ENCODE measurements at places on chromosomes 16 and 17.
A peak's percentile ranks its signal among the peaks of the same experiment; 100 is the strongest.

- DNase-seq: no peak
Measured at GRCh38 chr16:57565461-57565860, 23.0 kb downstream of the ADGRG5 start.

GRCh38 chr16:88003316-88003715, 52.1 kb downstream of the BANP start:
- DNase-seq: no peak

DNA sequence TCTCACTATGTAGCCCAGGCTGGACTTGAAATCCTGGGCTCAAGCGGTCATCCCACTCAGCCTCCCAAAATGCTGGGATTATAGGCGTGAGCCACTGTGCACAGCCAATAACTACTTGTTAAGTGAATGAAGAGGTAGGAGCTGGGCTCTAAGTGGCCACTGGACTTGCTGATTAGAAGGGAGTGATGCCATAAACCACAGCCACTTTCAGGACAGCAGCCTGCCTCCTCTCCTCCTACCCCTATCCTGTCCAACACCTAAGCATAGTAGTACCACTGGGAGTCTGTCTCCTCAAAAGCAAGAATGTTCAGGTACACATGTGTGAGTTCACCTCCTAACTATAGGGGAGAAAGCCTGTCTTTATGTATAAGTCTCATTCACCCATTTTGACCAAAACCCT, 12.2 kb upstream of the COG7 start:
- no peak for DNase-seq

DNA sequence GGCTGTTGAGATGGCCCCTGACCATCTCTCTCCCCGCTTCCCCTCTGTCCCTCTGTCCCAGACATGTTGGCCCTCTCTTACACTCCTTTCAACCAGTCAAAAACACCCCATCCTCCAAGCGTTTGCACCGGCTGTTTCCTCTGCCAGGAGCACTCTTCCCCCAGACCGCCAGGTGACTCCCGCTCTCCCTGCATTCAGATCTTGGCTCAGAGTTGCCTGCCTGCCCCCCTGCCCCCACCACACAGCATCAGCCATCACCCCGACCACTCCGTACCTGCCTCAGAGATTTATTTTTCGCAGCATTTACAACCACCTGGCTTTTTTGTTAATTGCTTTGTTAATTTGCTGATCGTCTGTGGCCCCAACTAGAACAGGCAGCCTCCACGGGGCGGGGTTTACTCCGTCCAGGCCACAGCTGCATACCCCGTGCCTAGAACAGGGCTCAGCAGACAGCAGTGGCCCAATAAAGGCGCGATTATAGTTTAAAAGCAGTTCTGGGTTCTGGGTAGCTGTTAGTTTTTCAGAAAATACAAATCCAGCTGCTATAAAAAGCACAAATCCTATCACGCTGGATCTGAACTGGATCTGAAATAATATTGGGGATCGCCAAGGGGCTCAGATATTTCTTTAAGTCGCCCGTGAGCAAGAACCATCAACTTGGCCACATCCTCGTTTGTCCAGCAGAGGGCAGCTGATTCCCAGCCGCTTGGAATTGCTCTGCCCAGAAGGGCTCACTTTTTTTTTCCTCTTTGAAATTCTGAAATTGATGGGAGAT, 173.6 kb downstream of the IRF8 start:
- DNase-seq: peak; percentile 27

- DNase-seq: peak; percentile 70
Measured at GRCh38 chr17:2814481-2815341, 18.5 kb downstream of the RAP1GAP2 start.

DNA sequence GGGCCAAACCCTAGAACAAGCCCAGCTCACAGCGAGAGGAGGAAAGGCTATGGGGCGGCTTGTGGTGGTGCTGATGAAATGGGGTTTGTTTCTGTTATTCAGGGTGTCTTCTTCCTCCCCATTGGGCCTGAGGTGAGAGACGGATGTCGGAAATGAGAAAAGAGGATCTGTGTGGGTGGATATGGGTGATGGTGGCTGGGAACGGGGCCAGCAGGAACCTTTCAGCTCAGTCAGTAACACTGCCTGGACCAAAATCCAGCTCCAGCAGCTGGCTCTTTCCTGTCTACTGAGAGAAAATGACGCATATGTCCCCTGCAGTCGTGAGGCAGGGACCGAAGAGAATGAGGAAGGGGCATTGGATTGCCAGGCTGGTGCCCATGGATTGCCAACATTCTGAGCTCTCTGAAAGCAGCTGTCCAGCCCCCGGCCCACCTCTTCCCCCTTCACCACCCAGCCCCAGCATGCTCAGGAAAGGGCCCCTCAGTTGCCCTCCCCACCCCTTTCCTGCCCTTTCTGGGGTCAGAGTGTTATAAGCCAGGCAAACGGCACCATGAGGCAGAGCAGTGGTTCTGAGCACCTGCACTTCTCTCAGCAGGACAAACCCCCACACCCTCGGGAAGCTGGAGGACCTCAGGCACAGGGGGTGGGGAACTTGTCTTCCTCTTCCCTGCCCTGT, 4.0 kb downstream of the MYH3 start:
- DNase-seq: no peak

GRCh38 chr17:13931800-13932460, 137.4 kb upstream of the COX10 start:
- DNase-seq: no peak

- no peak for DNase-seq
Measured at GRCh38 chr16:84294117-84294516, 561 bp upstream of the WFDC1 start.

DNA sequence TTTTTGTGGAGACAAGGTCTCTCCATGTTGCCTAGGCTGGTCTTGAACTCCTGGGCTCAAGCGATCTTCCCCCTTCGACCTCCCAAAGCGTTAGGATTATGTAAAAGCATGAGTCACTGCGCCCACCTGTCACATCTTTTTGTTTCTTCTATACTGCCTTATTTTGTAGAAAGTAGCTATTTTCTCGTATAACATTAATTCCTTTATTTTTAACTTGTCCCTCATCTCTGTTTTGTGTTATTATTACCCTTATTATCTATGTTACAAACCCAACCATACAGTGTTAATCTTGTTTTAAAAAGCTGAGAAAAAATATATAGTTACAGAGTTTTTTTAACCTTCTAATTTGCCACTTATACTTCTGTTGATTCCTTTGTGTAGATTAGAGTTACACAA, 1.4 kb upstream of the TXNDC11 start:
- no peak for DNase-seq

- no peak for DNase-seq
Measured at GRCh38 chr17:21031756-21032396, 10.9 kb downstream of the USP22 start.

GRCh38 chr17:62968445-62968923, 2.4 kb downstream of the TANC2 start:
- DNase-seq: peak; percentile 16

- DNase-seq: no peak
Measured at GRCh38 chr16:82888591-82889001, 261.8 kb downstream of the CDH13 start.

DNA sequence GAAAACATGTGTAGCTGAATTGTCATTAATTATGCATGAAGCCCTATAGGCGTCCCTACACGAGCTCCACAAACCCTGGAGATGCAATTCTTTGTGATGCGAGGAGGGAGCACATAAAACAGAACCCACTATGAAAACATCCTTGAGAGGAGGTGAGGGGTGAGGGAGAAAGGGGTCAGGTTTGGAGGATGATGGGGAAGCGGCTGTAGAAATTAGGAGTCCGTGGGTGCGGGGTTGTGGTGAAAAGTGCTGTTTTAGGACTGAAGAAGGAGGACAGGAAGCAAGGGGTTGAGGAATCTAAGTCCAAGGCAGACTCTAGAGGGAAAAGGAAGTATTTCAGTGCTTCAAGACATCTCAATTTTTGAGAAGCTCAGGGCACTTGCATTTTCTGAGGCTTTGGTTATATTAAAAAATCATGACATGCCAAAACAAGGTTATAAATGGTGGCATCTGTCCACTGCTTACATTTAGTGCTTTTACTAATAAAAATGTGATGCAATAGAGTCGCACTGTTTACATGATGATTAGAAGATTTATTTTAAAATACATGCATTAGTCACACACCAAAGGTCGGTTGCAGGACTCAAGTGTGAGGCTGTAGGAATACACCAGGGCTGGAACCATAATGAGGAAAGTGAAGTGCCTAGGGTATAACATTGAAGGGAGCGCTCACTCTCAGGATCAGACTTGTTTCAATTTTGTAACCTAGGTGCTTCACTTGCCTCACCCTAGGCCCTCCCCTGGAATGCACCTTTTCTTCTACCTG, 379.5 kb downstream of the HS3ST4 start:
- no peak for DNase-seq

DNA sequence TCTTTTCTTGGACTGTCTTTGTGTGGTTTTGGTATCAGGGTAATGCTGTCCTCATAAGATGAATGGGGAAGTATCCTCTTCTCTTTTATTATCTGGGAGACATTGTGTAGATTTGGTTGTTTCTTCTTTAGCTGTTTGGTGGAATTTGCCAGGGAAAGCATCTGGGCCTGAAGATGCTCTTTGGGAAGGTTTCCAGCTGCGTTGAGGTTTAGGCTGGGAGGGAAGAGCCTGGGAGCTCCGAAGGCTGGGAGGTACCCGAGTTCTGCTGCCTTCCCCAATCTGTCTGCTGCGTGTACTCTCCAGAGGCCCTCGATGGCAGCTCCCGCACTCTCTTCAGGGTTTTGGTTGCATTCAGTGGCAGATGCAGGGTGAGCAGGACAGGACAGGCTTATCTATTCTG, 25.6 kb upstream of the CRISPLD2 start:
- DNase-seq: no peak

DNA sequence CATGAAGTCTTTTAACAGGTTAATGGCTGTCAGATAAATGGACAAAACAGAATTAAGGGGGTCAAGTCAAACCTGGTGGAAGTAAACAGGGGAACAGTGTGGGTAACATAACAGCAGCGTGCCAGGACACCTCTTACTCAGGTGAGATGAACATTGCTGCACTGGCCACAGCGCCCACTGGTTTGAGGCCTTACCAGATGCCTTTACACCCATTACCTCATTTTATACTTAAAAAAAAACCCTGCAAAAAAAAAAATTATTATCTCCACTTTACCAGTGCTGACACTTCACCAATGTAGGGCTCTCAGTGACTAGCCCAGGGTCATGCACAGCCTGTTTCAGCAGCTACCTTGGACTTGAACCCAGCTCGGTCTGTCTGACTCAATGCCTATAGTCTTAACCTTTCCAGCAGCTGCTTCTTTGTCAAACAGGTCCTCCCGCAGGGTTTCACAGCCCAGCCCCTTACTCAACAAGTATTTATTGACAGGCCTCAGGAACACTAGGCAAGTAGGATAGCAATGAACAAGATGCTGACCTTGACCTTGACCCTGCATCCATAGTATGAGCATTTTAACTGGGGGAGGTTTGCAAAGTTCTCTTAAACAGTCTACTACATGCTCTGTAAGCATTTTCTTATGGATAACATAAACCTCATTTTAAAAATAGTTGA, 30.2 kb downstream of the CMTM3 start:
- DNase-seq: no peak

- no peak for DNase-seq
Measured at GRCh38 chr17:80474231-80474960, 2.0 kb downstream of the NPTX1 start.

DNA sequence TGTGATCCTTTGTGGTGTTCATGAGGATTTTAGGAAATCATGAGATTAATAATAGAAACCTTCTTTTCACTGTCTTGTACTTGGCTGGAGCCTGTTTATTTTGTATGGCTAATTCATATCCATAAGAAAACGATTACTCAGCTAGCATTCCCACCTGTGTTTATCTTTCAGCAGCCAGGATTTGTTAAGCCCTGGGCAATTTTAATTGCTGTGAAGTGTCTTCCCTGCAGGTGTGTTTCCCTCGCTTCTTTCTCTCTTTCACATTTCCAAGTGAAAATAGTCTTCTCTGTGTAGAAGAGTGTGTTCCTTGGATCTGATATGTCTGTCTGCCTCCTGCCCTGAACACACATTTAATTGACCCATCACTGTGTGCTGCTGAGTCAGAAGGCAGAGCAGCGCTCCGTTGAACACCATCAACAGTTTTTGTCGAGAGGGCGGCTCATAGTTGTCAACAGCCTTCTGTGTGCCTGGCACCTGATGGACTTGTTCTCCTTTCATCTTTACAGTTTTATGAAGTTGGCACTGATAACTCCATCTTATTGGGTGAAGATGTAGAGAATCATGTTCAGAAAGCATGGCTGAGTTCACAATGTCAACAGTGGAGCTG, 83.2 kb downstream of the SPECC1 start:
- DNase-seq: no peak

- no peak for DNase-seq
Measured at GRCh38 chr16:58197314-58198012, 443 bp downstream of the CSNK2A2 start.

- no peak for DNase-seq
Measured at GRCh38 chr16:84413244-84414004, 45.1 kb downstream of the ATP2C2 start.

GRCh38 chr16:12317856-12318537, 341.5 kb downstream of the SNX29 start:
- no peak for DNase-seq

GRCh38 chr17:46851029-46851741, at the start of gene WNT9B:
TSS of gene WNT9B (plus strand) at chr17:46851583. CDS start at chr17:46851639, 56 bp downstream.
- peak; percentile 6 for DNase-seq

DNA sequence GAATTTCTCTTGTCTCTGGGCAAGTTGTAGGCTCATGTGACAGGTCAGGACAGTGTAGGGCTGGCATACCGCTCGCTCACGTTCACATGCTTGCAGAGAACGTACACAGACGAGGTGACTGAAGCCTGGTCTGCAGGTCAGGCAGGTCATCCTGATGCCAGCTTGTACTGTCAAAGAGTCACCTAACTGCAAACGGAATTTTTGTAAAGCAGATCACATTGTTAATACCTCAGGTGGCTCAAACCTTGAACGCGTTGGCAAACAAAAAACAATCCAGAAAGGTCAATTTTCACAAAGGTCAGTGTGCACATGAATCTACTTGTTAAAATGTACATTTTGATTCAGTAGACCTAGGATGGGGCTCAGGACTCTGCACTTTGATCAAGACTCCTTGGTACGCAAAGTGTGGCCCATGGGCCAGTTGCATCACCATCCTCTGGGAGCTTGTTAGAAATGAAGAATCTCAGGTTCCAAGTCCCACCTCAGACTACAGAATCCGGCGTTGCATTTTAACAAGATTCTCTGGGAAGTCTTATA, 28.6 kb downstream of the ANKRD40 start:
- no peak for DNase-seq

- DNase-seq: no peak
Measured at GRCh38 chr16:72896485-72897118, 151.3 kb downstream of the ZFHX3 start.
